ENCODE measurements at places on chromosomes 3 and 15.

GRCh38 chr3:154182975-154183374 lies 61.8 kb downstream of the ARHGEF26 start:
- DNase-seq: no peak

DNA sequence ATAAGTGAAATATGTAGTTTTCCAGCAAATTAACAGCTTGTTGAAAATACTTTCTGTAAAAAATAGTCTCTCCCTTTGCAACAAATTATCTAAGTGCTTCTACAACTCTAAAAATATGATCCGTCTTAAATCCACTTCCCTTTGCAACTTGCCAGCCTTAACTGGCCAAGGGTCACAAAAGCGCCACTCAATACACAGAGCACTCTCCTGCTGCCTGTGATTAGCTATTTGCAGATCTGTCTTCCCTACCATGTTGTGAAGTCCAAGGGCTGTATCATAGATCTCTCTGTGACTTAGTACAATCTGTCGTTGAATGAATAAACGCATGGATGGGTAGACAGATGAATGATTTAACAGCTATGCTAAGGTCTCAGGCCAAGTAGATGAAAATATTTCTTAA lies 76.2 kb downstream of the ITGB5 start:
- DNase-seq: no peak

GRCh38 chr3:70464876-70465275 lies 152.4 kb upstream of the MDFIC2 start:
- no peak for DNase-seq

GRCh38 chr3:133246119-133246518 lies 153.7 kb upstream of the BFSP2 start:
- DNase-seq: no peak

DNA sequence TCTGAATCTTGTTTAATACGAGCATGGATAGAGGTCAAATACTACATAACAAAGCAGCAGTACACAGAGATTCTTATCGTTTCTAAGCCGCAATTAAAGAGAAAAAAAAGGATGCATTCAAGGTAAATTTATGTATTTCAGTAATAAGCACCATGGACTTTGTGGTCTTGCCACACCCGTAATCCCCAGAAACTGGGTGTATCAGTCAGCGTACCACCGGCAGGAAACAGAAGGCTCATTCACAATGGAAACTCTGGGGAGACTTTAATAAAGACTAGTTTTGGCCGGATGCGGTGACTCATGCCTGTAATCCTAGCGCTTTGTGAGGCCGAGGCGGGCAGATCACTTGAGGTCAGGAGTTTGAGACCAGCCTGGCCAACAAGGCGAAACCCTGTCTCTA lies 81.9 kb upstream of the ZNF280D start:
- no peak for DNase-seq

Measured in NCI-H1694 treated with DMSO at 0.1 percent for 48 hours (cell line).